ENCODE measurements at places on chromosomes 4 and X. TPM values are rescaled to one million over a fixed set of nuclear protein-coding genes. Genes with fewer than 3 reads are reported as not detected.

The SSX1 gene
- not detected for total RNA-seq

The GPR82 gene
- total RNA-seq = 0.09 TPM

The PLP1 gene
- 3.8 TPM for total RNA-seq

The CYBB gene
- total RNA-seq = 106 TPM

The FAM9B gene
- not detected for total RNA-seq

The ADH4 gene
- not detected for total RNA-seq

The RGN gene
- 15.8 TPM for total RNA-seq

The HS3ST1 gene
- total RNA-seq = 1.3 TPM

GRCh38 chr4:14850455-14851097, 151.7 kb upstream of the CPEB2 start:
- DNase-seq = no peak
- H3K4me3 ChIP-seq = no peak overlapping the region
- no peaks in the 10 kb centered on the region for H3K27me3 ChIP-seq
- H3K36me3 ChIP-seq = no peaks in the 10 kb centered on the region
- H3K27ac ChIP-seq = no peak overlapping the region
- H3K4me1 ChIP-seq = no peaks in the 10 kb centered on the region

GRCh38 chr4:29295280-29295679, 1424.9 kb upstream of the PCDH7 start:
- H3K27ac ChIP-seq = no peak overlapping the region
- no peak for DNase-seq
- H3K36me3 ChIP-seq = no peaks in the 10 kb centered on the region
- H3K4me3 ChIP-seq = no peak overlapping the region
- H3K27me3 ChIP-seq = no peaks in the 10 kb centered on the region

GRCh38 chr4:6582889-6583490, 8.0 kb downstream of the MAN2B2 start:
- H3K36me3 ChIP-seq = no peaks in the 10 kb centered on the region
- no peak overlapping the region for H3K27ac ChIP-seq
- no peak for DNase-seq
- no peaks in the 10 kb centered on the region for H3K27me3 ChIP-seq
- no peak overlapping the region for H3K4me3 ChIP-seq

DNA sequence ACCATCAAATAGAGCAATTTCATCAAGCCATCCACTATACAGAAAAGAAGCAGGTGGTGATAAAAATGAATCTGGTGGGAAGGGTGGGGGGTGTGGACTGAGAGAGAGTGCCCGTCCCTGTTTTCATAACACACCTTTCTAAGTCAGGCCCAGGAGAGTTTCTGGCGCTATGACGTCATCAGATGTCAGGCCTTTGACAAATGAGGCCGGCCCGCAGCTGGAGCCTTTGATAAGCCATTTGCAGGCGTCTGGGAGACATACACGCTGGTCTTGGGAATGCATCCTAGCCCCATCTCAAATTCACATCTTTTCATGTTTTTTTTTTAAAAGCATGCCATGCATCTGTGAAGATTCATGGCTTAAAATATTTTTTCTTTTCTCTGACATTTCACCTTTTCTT, 404.5 kb downstream of the BCOR start:
- no peak overlapping the region for H3K27ac ChIP-seq
- H3K4me1 ChIP-seq = peaks cover 9% of the 10 kb centered on the region
- H3K36me3 ChIP-seq = no peaks in the 10 kb centered on the region
- H3K4me3 ChIP-seq = no peak overlapping the region
- no peak for DNase-seq

- no peak overlapping the region for H3K27ac ChIP-seq
- no peaks in the 10 kb centered on the region for H3K27me3 ChIP-seq
- DNase-seq = no peak
- H3K36me3 ChIP-seq = no peaks in the 10 kb centered on the region
Observed at GRCh38 chrX:112945826-112946225, 105.2 kb upstream of the AMOT start.

GRCh38 chr4:157819693-157820464, 352.9 kb downstream of the GASK1B start:
- DNase-seq = no peak
- no peaks in the 10 kb centered on the region for H3K4me1 ChIP-seq
- no peak overlapping the region for H3K4me3 ChIP-seq
- no peaks in the 10 kb centered on the region for H3K36me3 ChIP-seq
- no peak overlapping the region for H3K27ac ChIP-seq
- H3K27me3 ChIP-seq = no peaks in the 10 kb centered on the region

GRCh38 chrX:135977611-135978010, 3.8 kb upstream of the MMGT1 start:
- no peak for DNase-seq
- no peaks in the 10 kb centered on the region for H3K36me3 ChIP-seq
- H3K27ac ChIP-seq = no peak overlapping the region
- no peaks in the 10 kb centered on the region for H3K27me3 ChIP-seq
- H3K4me3 ChIP-seq = no peak overlapping the region

- peaks cover 63% of the 10 kb centered on the region for H3K27me3 ChIP-seq
- no peak overlapping the region for H3K27ac ChIP-seq
- H3K4me1 ChIP-seq = no peaks in the 10 kb centered on the region
- H3K4me3 ChIP-seq = no peak overlapping the region
Observed at GRCh38 chr4:3701736-3702560, 64.2 kb upstream of the ADRA2C start.

- H3K36me3 ChIP-seq = no peaks in the 10 kb centered on the region
- H3K27ac ChIP-seq = no peak overlapping the region
- H3K4me3 ChIP-seq = no peak overlapping the region
- no peaks in the 10 kb centered on the region for H3K27me3 ChIP-seq
- no peak for DNase-seq
Observed at GRCh38 chrX:18160369-18160768, 60.3 kb downstream of the BEND2 start.

DNA sequence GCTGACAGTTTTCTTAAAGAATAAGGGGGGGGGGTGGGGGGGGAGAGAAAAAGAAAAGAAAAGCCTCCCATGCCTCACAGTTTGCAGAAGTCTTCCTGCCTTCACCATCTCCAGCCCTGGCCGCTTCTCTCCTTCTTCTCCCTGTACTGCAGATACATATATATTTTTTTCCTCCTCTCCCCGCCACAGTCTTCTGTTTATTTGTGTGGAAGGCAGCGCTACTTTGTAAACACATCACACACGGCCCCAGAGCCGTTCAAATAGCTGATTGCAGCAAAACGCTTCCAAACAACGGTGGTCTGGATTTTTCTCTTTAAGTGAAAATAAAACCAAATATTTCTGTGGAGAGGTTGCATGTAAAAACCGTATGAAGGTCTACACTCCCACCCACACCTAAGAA, 732 bp downstream of the NLGN4X start:
- no peak for DNase-seq
- no peak overlapping the region for H3K4me3 ChIP-seq
- peaks cover 10% of the 10 kb centered on the region for H3K27me3 ChIP-seq
- H3K27ac ChIP-seq = no peak overlapping the region
- no peaks in the 10 kb centered on the region for H3K36me3 ChIP-seq
- no peaks in the 10 kb centered on the region for H3K4me1 ChIP-seq

DNA sequence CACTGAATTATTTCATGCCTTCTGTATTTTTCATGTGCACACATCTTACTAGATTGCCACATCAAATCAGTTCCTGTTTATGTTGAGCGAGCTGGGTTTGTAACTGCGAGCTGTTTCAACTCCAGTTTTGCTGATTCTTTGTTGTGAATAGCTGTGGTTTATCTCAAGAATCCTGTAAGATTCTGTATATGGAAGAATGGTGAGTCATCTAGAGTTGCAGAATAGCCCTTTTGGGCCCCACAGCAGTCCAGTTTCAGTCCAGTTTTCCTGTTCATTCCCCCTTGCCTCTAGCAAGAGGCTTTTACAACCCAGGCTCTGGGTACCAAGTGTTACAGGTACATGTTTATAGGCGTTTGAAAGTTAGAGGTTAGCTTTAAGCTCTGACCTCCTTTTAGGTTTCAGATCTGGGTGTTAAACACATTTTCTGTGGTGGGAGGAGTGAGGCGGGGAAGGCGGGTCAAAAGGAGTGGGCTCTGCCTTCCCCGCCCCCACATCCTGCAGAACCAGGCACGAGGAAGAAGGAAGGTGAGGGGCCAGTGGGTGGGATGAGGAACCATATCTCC, 32.7 kb downstream of the TBC1D14 start:
- H3K4me3 ChIP-seq = no peak overlapping the region
- peaks cover 26% of the 10 kb centered on the region for H3K4me1 ChIP-seq
- no peaks in the 10 kb centered on the region for H3K36me3 ChIP-seq
- no peak for DNase-seq
- H3K27me3 ChIP-seq = no peaks in the 10 kb centered on the region

DNA sequence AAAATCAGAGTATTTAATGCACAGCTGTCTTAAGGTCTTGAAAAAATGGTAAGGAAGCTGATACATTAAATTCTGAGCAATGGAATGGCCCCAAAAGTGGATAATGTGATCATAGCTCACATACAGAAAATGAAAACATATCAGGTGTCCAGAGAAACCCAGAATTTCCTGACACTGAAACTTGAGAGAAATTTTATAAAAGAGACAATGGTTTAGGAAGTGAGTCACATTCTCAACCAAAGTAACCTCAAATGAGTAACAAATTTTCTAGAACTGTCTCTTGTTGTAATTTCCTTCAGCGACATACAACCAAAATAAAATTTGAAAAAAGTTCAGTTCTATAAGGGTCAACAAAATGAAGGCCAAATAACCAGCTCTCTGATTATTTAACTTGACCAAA, 37.4 kb upstream of the PACRGL start:
- H3K4me1 ChIP-seq = no peaks in the 10 kb centered on the region
- no peaks in the 10 kb centered on the region for H3K27me3 ChIP-seq
- no peaks in the 10 kb centered on the region for H3K36me3 ChIP-seq
- H3K4me3 ChIP-seq = no peak overlapping the region

- H3K27me3 ChIP-seq = no peaks in the 10 kb centered on the region
- peaks cover 13% of the 10 kb centered on the region for H3K4me1 ChIP-seq
- peak; percentile 38 for DNase-seq
- no peak overlapping the region for H3K4me3 ChIP-seq
- peak overlapping the region; percentile 30 for H3K27ac ChIP-seq
- H3K36me3 ChIP-seq = peaks cover 14% of the 10 kb centered on the region
Observed at GRCh38 chr4:184775854-184776555, 42.1 kb upstream of the CENPU start.
